SJCRH30 (cell line): ENCODE measurements at places on chromosomes 16 and 17. TPM values are rescaled to one million over a fixed set of nuclear protein-coding genes. Genes with fewer than 3 reads are reported as not detected.

GRCh38 chr17:82767041-82767754, 15.3 kb downstream of the TBCD start:
- peak; percentile 82 for DNase-seq

DNA sequence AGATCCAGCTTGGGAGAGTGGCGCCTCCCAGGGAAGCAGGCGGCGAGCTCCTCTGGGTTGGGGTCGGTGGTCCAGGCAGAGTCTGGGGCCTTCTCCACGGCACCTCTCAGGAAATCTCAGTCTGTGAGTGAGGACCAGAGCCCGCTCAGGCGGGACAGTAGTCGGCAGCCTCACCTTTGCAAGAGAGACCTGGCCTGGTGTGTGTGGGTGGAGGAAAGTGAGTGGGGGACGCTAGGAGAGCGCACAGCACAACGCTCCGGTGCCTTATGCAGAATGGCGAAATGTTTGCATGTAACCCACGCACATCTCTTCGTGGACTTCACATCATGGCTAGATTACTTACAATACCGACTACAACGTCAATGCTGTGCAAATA, 2.2 kb downstream of the AHSP start:
- no peak for DNase-seq

GRCh38 chr16:68563631-68564381, 24.7 kb downstream of the ZFP90 start:
- peak; percentile 2 for DNase-seq

DNA sequence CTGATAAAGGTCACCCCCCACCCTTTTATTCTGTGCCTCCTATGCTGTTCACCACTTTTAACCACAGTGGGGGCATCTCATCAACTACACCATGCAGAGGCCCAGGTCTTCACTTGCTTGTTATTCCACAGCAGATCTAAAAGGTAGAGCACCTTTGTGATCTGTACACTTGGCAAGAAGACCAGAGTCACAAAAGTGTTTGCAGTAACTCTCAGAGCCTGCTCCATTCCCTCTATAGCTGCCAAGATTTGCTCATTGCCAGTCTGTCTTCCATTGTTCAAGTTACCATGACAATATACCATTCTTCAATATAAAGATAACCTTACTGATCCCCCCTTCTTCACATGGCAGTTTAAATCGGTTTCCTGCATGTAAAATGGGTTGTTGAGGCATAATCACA, 180.0 kb downstream of the TOX3 start:
- DNase-seq = no peak

DNA sequence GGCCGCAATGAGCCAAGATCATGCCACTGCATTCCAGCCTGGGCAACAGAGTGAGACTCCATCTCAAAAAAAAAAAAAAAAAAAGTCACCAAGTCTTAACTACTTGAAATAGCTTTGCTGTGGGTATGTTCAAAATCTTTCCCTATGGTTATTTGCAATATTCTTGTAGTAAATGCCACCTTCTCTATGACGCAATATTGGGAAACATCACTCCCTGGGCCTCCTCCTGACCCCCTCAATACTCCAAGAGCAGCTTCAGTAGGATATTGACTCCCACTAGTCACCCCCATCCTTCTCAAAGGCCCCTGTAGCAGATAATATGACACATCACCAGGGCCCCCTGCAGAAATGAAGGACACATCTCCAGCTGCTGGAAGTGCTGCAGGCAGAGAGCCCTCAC, 137.8 kb downstream of the AIPL1 start:
- DNase-seq = no peak

The MRPL38 gene
- 43.6 and 47.1 TPM in 2 replicates for total RNA-seq

GRCh38 chr17:74712756-74713155, at the start of gene CD300LF:
Gene CD300LF (minus strand): TSS chr17:74712923. CDS start chr17:74712866, 57 bp downstream.
- DNase-seq = no peak

DNA sequence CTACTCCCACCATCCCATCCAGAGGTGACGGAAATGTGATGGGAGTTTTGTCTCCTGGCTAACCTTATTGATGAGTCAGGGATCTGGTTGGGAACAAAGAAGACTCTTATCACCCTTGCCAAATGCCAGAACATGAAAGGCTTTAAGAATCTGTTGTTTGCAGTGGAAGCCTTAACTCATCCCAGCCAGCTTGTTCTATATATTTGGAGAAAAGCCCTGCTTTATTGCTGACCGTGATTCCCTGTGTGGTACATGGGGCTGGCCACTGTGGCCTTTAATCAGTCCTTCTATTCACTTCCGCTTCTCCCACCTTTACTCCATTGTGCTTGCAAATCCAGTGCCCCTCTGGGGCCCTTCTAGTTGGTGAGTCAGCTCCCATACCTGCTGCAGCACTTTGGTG, 156.6 kb downstream of the PHKB start:
- no peak for DNase-seq

GRCh38 chr17:78485290-78486168, 91.7 kb downstream of the DNAH17 start:
- DNase-seq = no peak

GRCh38 chr17:49645654-49646053, 32.2 kb downstream of the SPOP start:
- no peak for DNase-seq

DNA sequence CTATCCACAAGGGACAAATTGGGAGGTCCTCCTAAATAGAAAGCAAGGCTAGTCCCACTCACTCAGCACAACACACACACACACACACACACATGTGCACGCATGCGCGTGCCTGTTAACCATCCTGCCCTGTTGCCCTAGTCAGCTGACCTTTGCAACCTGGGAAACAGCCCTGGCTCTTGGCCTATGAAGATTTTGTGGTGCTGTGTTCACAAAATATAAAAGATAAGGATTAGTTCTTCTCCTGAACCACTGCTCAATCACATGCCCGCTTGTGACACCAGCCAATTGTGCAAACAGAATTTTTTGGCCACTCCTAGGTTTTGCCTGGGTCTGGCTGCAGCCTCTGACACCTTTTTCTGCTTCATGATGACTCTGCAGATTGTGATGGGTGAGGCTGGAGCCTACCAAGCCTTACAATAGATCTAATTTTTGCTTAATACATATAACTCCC, 3.3 kb upstream of the CES1 start:
- no peak for DNase-seq

GRCh38 chr16:23821875-23822688, 13.7 kb upstream of the PRKCB start:
- DNase-seq = no peak

GRCh38 chr17:76166168-76166567, 25.1 kb upstream of the FOXJ1 start:
- DNase-seq = no peak

The CASKIN1 gene
- total RNA-seq = 0.13 and 0.24 TPM in 2 replicates

DNA sequence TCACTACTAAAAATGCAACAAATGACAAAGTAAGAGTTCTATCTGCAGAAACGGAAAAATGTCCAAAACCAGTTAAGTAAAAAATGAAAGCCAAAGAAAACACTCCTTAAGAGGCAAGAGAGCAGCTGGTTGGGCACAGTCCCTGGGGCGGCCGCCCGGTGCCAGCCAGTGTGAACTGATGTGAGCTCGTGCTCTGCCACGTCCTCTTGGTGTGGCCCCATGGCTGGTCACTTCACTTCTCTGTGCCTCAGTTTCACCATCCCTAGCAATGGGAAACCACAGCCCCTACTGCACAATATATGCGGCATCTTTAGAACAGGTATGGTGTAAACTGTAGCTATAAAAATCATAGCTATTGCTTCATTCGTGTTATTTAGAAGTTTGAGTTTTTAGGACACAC, 21.2 kb downstream of the USP36 start:
- DNase-seq = no peak

- no peak for DNase-seq
Measured at GRCh38 chr17:82937411-82938371, 97.9 kb upstream of the ZNF750 start.

DNA sequence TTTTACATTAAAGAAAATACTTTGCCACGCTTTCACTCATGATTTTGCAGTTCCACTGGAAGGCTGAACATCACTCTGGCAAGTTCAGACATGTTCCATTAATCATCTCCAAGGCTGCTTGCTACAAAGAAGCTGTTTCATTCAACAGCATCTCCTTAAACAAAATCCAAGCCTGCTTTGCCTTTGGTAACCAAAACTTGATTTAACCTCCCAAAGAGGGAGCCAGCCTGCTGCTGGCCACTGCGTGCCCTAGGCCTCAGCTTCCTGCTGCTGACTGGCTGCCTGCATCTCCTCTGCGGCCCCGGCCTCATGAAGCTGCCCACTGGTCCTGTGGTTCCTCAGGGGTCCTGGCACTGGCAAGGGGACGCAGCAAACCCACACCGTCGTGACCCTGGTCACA, 31.8 kb downstream of the ANKRD11 start:
- no peak for DNase-seq

The CA5A gene
- not detected in 2 replicates for total RNA-seq

DNA sequence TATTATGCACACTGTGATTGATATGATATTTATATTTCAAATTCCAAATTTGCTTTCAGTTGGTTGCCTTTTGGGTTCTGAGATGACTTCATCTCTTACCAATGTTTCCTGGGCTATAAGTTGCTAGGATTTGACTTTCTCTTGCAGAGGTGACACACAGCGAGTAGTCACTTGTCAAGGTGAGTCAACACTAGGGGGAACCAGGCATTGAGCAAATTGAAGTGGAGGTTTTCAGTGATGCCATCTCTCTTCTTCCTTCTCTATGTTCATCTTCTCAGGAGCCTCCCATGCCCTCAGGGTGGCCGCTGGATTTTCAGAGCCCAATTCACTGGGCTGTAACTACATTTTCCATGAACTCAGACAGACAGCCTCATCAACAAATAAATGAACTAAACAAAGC, 6.0 kb upstream of the CPD start:
- no peak for DNase-seq

DNA sequence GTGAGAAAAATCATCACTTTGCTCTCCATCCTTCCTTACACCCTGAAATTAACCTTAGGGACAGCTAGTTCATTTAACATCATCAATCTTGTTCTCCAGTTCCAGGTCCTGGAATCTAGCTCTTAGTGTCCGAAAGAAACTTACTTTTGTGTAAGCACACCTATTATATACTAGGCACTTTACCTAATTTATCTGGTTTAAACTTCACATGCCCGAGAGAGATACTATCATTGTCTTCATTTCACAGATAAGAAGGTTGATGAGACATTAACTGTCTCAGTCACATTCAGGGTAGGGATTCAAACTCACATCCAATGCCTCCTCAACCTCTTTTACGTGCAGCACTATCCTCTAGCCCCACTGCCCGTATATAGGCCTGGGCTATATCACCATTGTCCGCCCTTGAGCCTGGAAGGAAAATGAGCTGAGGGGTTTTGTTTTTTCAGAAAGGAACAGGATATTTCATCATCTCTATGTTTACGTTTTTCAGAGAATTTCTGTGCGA, 501 bp upstream of the AP2B1 start:
- no peak for DNase-seq

- DNase-seq = no peak
Measured at GRCh38 chr17:5838661-5839300, 231.4 kb upstream of the WSCD1 start.

The WNK4 gene
- total RNA-seq = 0.18 and 0.32 TPM in 2 replicates

The MMP15 gene
- total RNA-seq = 3.5 and 3.9 TPM in 2 replicates

DNA sequence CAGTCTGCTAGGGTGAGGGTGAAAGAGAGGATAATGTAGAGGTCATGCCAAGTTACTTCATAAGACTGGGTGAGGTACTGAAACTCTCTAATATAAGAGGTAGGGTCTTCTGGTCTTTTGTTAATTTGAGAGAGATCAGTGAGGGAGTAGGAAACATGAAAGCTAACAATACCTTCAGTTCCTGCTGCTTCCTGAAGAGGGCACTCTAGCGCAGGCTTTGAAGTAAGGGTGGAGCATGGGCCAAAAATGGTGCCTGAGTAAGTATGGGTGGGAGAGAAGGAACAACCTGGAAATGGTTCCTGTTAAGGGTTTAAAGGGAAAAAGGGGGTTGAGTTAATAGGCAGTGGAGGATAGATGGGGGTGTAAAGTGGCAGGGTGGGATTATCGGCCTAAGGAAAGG, 2449.5 kb downstream of the TP53TG3F start:
- DNase-seq = peak; percentile 55

The CDYL2 gene
- 0.05 and 0.14 TPM in 2 replicates for total RNA-seq

The KRT32 gene
- not detected in 2 replicates for total RNA-seq

DNA sequence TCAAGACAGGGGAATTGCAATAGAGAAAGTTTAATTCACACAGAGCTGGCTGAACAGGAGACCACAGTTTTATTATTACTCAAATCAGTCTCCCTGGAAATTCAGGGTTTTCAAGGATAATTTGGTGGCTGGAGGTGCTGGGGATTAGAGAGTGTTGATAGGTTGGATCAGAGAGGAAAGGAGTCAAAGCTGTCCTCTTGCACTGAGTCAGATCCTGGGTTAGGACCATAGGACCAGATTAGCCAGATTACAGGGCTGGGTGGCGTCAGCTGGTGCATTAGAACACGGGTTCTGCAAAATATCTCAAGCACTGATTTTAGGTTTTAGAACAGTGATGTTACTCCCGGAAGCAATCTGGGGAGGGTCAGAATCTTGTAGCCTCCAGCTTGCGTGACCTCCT, 1.8 kb upstream of the NSMCE1 start:
- DNase-seq = no peak

DNA sequence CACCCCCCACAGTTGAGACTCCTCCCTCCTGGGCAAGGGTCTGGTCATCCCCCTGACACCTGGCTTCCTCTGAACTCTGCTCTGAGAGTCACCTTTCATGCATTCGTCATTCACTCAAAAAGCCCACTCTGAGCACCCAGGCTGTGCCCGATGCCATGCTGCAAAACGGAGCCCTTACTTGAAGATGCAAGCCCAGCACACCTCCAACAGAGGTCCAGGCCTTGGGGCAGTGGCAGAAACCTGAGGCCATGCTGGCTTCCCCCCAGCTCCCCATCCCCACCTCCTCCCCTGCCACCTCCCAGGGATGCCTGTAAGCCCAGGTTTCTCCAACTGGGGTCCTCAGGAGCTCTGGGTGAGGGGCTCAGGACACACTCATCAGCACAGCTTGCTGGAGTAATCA, 67.7 kb upstream of the TNRC6C start:
- DNase-seq = no peak

The DEXI gene
- 27.0 and 27.5 TPM in 2 replicates for total RNA-seq

The HOXB8 gene
- 0.13 and 0.38 TPM in 2 replicates for total RNA-seq

DNA sequence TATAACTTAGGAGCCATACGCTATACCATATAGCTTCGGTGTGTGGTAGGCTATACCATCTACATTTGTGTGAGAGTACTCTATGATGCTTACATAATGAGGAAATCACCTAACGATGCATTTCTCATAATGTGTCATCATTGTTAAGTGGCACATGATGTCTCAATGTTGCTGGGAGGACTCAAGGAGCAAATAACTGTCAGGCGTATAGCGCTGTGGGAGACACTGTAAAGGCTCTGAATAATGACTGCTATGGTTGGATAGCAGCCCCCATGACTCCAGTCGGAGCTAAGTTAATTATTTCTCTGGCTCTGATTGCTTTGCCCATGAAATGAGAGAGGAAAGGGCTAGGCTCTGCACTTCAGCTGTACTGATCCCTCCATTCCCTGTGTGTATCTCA, 197.2 kb downstream of the RGS9 start:
- DNase-seq = no peak

- no peak for DNase-seq
Measured at GRCh38 chr17:44960691-44961090, 7.4 kb downstream of the C1QL1 start.

GRCh38 chr17:8387914-8388651, 5.1 kb upstream of the RPL26 start:
- DNase-seq = no peak
